ENCODE measurements at places on chromosomes 13 and 19.
A peak's percentile ranks its signal among the peaks of the same experiment; 100 is the strongest.

DNA sequence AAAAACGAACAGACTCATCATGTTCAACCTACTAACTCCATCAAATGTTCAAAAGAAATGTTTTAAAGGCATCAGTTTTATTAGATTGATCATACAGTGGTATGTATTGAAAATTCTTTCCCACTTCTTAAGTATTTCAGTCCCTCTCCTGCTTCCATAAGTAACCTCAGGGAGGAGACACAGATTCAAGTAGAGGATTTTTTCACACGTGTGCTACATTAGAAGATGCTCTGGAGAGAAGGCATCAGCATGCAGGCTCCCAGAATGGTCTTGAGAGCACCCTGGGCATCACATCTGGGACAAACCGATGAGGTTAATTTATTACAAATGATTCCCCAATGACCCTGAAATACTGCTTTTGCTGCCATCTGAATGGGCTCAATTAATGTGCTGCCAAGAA lies 3.6 kb downstream of the GPR12 start:
- H3K4me3 ChIP-seq = no peak overlapping the region
- H3K36me3 ChIP-seq = peaks cover 9% of the 10 kb centered on the region
- H3K4me1 ChIP-seq = peaks cover 16% of the 10 kb centered on the region
- H3K27ac ChIP-seq = no peak overlapping the region
- peaks cover 45% of the 10 kb centered on the region for H3K27me3 ChIP-seq

- peaks cover 10% of the 10 kb centered on the region for H3K36me3 ChIP-seq
- DNase-seq = no peak
- no peak overlapping the region for H3K4me3 ChIP-seq
- H3K27me3 ChIP-seq = no peaks in the 10 kb centered on the region
- H3K27ac ChIP-seq = peak overlapping the region; percentile 17
Observed at GRCh38 chr13:113602291-113602988, 17.9 kb downstream of the TFDP1 start.

DNA sequence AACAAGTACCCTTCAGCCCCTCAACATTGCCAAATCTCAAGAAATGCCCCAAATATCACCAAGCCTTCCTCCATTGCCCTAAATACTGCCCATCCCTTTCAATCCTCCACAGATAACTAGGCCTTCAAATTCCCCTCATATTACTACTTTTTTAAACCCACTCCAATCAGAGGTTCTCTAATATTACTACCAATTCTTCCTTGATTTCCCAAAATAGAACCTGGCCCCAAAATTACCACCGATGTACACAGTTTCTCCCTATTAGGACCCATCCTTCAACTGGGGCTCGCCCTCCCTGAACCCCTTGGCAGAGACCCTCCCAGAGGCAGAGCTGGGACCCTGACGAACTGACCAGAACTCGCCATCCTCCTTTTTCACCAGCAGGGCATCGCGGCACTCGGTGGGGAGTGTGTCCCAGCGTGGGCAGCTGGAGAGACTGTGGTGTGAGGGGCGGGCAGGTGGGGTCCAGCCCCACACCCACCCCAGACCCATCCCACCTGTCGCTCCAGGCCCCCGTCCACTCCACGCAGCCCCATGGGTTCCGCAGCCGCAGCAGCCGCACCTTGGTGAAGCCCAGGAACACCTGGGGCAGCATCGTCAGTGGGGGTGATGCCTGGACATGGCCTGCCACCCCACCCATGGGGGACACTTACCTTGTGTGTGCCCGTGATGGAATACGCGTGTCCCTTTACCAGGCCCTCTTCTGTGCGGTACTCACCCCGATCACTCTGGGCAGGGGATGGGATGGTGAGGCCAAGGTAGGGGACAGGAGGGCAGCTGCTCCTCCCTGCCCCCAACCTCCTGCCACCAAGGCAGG lies 6.1 kb downstream of the CAPN12 start:
- no peaks in the 10 kb centered on the region for H3K36me3 ChIP-seq
- H3K27ac ChIP-seq = no peak overlapping the region
- H3K4me1 ChIP-seq = peaks cover 44% of the 10 kb centered on the region
- H3K4me3 ChIP-seq = peak overlapping the region; percentile 64

- no peaks in the 10 kb centered on the region for H3K36me3 ChIP-seq
- no peaks in the 10 kb centered on the region for H3K27me3 ChIP-seq
- no peak overlapping the region for H3K4me3 ChIP-seq
- H3K27ac ChIP-seq = no peak overlapping the region
- no peak for DNase-seq
- no peaks in the 10 kb centered on the region for H3K4me1 ChIP-seq
Observed at GRCh38 chr19:47374876-47375693, 26.0 kb downstream of the DHX34 start.

DNA sequence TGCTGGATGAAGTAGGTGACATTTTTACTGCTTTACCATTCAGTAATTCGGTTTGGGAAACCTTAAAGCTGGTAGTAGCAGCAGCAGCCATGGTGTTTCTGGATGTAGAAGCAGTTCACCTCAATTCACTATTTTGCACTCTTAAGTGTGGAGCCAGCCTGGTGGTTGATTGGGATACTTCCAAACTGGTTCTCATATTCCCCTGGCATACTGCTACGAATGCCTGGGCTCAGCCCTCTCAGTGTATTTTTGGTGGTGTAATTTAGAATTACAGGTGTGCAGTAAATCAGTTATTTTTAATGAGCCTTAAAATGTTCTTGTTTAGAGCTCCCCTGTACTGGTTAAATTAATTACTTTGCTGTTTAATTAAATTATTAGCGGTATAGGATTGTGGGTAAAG lies 12.4 kb downstream of the HNRNPM start:
- no peak overlapping the region for H3K27ac ChIP-seq
- no peaks in the 10 kb centered on the region for H3K27me3 ChIP-seq
- H3K4me3 ChIP-seq = no peak overlapping the region

DNA sequence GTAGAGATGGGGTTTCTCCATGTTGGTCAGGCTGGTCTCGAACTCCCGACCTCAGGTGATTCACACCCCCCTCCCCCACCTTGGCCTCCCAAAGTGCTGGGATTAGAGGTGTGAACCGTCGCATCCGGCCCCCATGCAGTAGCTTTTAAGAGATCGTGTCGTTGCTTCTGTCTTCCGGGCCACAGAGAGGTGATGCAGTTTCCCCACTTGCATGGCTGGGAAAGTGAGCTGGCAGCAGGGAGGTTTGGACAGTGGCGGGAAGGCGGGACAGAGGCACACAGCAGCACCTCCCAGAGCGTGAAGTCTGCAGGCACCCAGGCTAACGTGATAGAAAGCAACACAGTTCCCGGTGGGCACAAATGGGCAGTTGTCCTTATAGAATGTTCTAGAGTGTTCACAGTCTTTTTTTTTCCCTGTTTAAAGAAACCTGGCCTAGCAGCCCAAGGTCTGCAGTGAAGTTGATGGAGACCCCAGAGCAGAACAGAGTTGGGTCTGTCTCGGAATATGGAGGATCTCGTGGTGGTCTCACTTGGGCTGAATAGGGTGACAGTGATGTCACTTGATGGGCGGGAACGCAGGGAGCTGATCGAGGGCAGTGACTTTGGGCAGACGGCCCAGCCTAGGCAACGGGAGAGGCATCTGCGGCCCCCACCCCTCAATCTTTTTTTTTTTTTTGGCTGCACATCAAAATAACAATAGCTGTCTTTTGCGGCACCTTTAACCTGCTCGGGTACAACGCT lies 4.9 kb downstream of the UHRF1 start:
- H3K27me3 ChIP-seq = no peaks in the 10 kb centered on the region
- peak overlapping the region; percentile 100 for H3K4me3 ChIP-seq
- peaks cover 7% of the 10 kb centered on the region for H3K36me3 ChIP-seq
- peak overlapping the region; percentile 66 for H3K27ac ChIP-seq

DNA sequence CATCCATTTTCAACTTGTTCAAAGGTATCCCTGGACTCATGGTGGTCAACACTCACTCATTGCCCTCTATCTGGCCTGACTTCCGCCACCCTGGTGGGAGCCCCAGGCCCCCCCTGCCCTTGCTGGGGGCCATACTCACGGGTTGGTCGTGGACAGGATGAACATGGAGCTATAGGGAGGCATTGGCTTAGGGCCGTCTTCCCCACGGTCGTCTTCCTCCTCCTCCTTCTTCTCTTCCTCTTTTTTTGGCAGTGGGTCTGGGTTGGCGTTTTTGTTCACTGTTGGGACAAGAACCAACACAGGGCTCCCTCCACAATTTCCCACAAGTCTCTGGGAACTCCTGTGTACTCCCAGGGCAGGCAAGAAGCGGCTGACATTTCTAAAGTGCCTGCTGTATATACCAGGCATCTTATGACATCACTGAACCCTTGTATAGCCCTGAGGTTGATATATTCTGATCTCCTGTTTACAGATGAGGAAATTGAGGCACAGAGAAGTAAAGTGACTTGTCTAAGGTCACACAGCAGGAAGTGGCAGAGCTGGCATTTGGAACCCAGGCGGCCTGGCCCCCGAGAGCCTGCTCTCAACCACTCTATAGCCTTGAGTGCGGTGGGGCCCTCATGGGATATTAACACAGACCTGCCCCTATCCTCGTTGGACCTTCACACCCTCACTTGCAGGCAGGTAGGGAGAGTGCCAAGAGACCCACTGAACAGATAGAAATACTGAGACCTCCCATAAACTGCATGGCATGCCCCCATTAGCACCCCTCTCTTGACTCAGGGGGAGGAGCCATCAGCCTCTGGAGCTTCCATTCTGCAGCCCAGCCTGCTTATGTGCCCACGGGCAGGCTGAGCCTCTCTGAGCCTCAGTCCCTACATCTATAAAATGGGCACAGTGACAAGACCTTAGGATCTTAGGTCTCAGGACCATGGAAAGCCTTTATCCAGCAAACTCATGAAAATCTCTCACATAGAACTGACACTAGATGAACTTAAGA lies 135.0 kb downstream of the IER2 start:
- DNase-seq = no peak
- no peaks in the 10 kb centered on the region for H3K4me1 ChIP-seq
- no peak overlapping the region for H3K4me3 ChIP-seq

DNA sequence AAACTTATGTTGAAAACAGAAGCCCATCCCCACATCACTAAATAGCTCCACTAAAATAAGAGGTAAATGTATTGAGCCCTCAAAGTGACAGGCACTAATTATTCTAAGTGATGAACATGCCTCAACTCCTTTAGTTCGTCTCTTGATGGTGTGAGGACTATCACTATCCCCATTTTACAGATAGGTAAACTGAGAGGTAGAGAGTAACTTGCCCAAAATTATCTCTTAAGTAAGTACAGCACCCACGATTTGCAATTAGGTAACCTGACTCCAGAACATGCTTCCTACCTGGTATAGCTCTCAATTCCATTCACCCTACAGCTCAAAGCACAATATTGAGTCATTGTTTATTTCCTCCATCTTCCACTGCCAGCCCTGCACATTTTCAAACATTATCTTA lies 12.7 kb downstream of the ZAR1L start:
- H3K36me3 ChIP-seq = no peaks in the 10 kb centered on the region
- no peak for DNase-seq
- no peak overlapping the region for H3K27ac ChIP-seq
- H3K27me3 ChIP-seq = peaks cover 4% of the 10 kb centered on the region

All from naive B cell (primary cell).